ENCODE measurements at places on chromosomes 1 and 21.
A peak's percentile ranks its signal among the peaks of the same experiment; 100 is the strongest.

- DNase-seq = peak; percentile 93
These were observed 15.2 kb downstream of the POGZ start for GRCh38 chr1:151443846-151444782.

- no peak for DNase-seq
These were observed 17.7 kb downstream of the MECR start for GRCh38 chr1:29213055-29213454.

DNA sequence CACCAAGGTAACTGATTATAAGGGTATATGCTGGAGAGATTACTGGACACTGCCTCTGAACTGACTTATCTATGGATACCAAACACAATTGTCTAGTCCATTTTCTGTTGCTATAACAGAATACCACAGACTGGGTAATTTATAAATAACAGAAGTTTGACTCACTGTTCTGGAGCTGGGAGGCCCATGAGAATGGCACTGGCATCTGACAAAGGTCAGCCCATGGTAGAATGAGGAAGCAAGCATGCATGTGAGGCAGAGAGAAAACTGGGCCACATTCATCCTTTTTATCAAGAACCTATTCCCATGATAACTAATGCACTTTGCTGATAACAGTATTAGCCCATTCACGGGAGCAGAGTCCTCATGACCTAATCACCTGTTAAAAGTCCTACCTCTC is 37.4 kb downstream of the FCER1A start:
- no peak for DNase-seq

- no peak for DNase-seq
These were observed 17.2 kb downstream of the CAMTA1 start for GRCh38 chr1:6802454-6802853.
